ENCODE measurements at places on chromosomes 6 and 20. TPM values are rescaled to one million over a fixed set of nuclear protein-coding genes. Genes with fewer than 3 reads are reported as not detected.

The PKIB gene
- total RNA-seq: 8.5 TPM

The APCDD1L gene
- total RNA-seq: 0.34 TPM

The LTB gene
- 16.5 TPM for total RNA-seq

The TCP1 gene
- total RNA-seq: 204 TPM

The CPXM1 gene
- 12.5 TPM for total RNA-seq

The TMEM244 gene
- total RNA-seq: not detected

The PDCD2 gene
- total RNA-seq: 71.0 TPM

The PTPN1 gene
- total RNA-seq: 58.8 TPM

The AK9 gene
- 11.2 TPM for total RNA-seq

The CPNE5 gene
- total RNA-seq: 25.7 TPM

The RSPO4 gene
- total RNA-seq: not detected

The METTL24 gene
- total RNA-seq: not detected

The RTF2 gene
- 50.8 TPM for total RNA-seq

The HSPA1B gene
- 95.3 TPM for total RNA-seq

The RPS10 gene
- 2,726 TPM for total RNA-seq

The XKR7 gene
- not detected for total RNA-seq

The ARMC2 gene
- total RNA-seq: 1.0 TPM

The PARD6B gene
- 1.1 TPM for total RNA-seq

The ZC2HC1B gene
- total RNA-seq: not detected

The KCNK17 gene
- total RNA-seq: not detected

The SLC22A1 gene
- total RNA-seq: not detected

The ETV7 gene
- 2.7 TPM for total RNA-seq

The DNAH8 gene
- total RNA-seq: 0.06 TPM

The CUTA gene
- 140 TPM for total RNA-seq

Data from glomerular endothelial cell (primary cell).